Adrenal gland (tissue), 19 donors: ENCODE measurements at places on chromosomes 12 and 14. TPM values are rescaled to one million over a fixed set of nuclear protein-coding genes. Genes with fewer than 3 reads are reported as not detected.
A peak's percentile ranks its signal among the peaks of the same experiment; 100 is the strongest.

Gene SIX6
- total RNA-seq: not detected

Gene SLC38A4
- 0.28 TPM for total RNA-seq

DNA sequence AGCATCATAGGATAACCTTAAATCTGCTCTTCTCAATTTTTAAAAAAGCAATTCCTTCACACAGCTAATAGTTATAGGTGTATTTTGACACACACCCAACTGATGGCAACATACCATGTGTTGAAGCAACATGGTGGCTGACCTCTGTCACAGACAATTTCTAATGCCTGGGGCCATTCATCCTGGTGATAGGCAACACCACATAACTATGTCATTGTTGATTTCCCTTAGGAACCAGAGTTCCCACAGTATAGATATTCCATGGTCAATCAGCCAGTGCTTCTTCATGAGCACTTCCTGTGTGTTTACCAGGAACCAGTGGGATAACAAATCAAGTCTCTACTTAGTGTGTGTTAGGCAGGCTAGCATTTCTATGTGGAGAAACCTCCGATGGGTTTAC lies 88.3 kb downstream of the FIGNL2 start:
- DNase-seq: no peak

DNA sequence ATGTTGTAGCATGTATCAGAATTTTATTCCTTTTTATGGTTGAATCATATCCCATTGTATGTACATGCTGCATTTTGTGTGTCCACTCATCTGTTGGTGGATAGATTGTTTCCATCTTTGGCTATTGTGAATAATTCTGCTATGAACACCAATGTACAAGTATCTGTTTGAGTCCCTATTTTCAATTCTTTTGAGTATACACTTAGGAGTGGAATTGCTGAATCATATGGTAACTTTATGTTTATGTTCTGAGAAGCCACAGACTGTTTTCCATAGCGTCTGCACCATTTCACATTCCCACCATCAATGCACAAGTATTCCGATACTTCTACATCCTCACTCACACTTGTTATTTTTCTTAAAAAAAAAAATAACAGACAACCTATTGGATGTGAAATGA lies 91.5 kb downstream of the ARF6 start:
- DNase-seq: no peak

DNA sequence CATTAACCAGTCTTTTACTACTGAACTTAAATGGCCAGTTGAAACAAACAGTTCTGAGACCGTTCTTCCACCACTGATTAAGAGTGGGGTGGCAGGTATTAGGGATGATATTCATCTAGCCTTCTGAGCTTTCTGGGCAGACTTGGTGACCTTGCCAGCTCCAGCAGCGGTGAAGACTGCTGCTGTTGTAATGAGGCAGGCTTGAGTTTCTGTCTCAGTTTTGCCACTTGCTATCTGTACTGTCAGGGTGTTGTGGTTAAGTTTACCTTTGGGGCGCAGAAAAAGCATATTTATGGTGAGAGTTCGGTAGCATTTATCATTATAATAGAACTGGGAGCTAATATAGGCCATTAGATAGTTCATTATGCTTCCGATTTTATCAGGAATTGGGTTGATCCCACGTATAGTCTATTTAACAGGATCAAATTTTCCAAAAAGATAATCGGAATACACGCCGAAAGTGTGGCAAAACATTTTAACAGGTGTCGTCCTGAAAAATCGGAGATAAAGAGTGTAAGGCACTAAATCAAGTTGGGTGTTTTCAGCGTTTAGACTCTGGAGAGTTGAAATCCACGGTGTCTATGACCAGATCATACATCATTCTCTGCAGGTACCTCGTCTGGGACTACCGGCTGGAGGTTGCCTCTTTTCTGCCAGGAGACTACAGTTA lies 688 bp upstream of the NECAP1 start:
- DNase-seq: peak; percentile 44
